ENCODE measurements at places on chromosomes 5 and 9.

DNA sequence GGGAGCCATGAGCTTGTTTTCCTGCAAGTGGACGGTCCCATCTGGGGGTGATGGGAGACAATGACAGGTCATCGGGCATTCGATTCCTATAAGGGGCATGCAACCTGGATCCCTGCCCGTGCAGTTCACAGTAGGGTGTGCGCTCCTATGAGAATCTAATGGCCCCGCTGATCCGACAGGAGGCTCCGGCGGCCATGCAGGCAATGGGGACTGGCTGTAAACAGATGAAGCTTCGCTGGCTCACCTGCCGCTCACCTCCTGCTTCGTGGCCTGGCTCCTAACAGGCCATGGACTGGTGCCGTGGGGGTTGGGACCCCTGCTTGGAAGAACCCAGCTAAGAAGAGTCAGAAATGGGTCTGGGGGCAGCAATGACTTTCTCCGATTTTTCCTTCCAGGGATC is 21.0 kb downstream of the PAEP start:
- no peak for DNase-seq

DNA sequence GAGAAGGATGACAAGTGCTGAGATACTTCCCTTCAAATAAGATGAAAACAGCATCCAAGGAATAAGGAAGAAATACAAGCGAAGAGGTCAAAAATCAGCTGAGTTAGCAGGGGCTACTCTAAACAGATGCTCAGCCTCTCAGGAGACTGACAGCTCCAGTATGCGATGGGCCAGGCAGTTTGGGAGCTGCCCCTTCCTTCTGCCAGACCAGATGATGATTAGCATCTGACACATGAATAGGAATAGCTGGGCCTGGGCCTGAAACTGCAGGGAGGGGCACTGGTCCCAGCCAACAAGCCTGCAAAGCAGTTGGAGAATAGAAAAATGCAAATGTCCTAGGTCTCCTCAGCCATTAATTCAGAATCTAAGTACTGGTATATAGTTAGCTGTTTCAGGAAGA is 13.1 kb upstream of the MAP3K1 start:
- no peak for DNase-seq

DNA sequence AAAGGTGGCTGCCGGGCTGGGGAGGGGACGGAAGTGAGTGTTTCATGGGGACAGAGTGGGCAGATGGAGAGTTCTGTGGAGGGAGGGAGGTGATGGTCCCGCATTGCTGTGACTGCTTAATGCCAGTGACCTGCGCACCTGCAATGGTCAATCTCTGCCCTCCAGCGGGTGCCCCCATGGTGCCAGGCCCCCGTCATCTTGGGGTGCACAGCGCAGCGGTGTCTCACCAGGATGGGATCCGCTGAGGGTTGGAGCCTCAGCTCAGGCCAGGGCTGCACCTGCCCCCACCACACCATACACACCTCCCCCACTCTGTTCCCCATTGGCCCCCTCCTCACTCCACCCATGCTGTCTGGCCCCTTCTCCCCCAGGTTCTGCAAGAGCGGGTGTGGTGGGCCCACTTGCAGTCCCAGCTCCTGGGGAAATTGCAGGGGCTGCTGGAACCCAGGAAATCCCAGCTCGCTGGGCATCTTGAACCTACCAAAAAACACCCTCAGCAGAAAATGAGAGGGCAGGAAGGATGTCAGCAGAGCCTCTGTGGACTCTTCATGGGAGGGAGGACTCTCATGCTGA is 12.1 kb upstream of the CAMSAP1 start:
- no peak for DNase-seq

DNA sequence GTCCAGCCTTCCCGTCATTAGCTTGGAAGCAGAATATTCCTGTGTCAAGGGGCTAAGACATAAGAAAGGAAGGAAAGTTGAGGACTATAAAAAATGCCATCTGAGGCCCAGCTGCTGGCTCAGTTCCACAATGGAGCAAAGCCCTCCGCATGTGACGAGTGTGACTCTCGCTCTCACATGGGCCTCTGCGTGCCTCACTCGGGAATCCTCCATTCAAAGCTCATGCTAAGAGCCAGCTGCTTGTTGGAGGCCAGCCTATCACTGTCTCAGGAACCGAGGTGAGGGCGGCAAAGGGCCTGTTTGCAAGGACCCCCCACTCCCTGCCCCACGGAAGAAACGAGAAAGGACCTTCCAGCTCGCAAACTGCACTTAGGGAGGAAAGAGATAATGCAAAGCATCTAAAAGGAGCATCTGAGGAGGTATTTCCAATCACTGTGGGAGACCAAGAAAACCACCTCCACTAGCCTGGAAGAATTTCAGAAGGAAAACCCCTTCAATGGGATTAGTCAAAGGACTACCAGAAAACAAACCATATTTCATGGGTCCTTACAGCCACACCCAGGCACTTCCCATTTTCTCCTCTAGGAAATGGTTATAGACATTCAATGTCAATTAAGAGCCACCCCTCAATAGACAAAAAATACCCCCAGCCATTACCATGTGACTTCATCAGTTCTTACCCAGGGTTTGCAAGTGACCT is 95.3 kb downstream of the PRRT1B start:
- no peak for DNase-seq

DNA sequence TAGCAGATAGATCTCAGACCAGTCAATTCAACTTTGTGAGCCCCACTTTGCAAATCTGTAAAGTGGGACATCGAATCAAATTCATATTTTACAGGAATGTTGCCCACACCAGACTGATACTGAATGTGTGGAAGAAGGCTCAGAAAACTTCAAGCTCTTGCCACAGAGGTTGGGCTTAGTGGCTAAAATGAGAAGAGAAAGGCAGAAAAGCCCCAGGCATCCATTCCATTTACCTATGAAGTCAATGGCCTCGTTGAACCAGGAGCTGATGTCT is 1.7 kb downstream of the DUSP1 start:
- no peak for DNase-seq

- DNase-seq, result no peak
Measured at GRCh38 chr5:10528056-10528816, 35.6 kb upstream of the ANKRD33B start.

DNA sequence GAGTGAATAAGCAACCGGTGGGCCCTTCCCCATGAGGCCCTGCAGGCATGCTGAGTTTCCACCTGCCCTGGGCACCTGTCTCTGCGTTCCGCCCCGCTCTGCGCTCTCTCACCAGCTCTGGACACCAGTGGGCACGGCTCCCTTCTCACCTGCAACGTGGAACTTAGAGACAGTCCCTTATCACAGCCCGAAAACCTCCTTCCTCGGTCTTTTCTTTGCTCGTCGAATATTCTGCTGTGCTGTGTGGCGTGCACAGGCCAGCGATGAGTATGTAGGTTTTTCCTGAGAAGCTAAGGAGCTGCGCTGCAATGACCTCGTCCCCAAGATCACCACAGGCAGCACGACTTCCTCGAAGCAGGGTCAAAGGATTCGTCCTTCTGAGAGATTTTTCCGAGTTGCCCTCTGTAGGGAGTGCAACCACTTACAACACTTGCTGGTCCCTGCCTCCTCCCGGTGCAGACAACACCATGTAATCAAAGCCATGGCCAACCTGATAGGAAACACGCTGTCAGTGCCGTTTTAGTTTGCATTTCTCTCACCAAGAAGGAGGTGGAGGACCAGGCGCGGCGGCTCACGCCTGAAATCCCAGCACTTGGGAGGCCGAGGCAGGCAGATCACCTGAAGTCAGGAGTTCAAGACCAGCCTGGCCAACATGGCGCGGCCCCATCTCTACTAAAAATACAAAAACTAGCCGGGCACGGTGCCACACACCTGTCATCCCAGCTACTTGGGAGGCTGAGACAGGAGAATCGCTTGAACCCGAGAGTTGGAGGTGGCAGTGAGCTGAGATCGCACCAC is 27.2 kb upstream of the NOTCH1 start:
- DNase-seq, result no peak

- DNase-seq, result no peak
Measured at GRCh38 chr9:15935661-15936305, 382.9 kb downstream of the CCDC171 start.

DNA sequence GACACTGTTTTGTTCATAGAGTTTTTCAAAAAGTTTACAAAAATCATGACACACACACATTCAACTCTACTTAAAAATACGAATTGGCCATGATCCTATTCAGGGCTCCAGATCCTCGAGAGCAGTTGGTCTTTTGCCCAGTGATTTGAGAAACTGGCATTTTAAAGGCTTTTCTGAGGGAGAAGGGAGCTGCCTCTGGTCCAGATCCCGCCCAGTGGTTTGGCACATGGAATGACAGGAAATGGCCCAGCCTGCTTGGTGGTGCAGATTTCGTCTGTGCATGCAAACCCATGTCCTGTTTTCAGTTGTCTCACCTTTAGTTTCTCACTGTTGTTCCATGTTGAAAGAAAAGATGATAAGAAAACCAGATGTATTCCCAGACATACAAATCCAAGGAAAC is 3.6 kb downstream of the CAMK4 start:
- peak; percentile 78 for DNase-seq

DNA sequence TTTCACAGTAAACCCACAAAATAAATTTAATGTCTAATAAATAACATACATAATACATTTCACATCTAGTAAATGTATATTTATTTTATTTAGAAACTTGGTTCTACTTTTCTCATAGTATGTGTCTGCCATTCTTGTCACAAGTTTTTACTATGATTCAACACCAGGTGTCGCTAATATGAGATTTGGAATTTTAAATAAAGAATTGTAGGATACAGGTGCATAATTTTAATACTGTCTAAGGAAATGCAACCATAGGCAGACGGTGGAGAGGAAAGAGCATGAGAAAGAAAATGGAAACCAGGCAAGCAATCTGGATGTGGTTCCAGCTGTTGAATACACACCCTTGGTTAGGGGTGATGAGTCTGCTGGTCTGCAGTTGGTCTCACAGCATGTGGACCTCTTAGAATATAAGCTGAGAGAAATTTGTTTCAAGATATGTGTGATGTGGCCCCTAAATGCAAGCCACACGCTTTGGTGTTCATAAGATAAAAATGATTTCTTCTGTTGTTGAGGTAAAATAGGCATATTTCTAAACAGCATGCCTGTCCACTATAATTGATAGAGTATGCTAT is 114.7 kb upstream of the TXNDC8 start:
- peak; percentile 51 for DNase-seq

DNA sequence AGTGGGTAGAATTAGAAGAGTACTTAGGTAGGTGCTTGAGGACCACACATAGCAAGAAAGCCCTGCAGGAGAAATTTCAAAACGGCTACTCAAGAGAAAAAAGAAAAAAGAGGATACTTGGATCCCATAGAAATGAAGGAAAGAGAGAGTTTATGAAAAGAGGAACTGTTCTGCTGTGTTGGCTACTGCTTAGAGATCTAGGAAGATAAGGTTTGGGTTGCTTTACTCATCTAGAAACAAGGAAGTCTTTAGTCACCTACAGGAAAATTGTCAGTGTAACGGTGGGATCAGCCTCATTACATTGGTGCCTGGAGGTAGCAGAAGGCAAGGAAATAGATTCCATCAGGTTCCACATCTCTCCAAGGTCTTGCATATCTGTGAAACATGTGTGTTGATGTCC is 14.8 kb upstream of the C5orf46 start:
- DNase-seq, result no peak

DNA sequence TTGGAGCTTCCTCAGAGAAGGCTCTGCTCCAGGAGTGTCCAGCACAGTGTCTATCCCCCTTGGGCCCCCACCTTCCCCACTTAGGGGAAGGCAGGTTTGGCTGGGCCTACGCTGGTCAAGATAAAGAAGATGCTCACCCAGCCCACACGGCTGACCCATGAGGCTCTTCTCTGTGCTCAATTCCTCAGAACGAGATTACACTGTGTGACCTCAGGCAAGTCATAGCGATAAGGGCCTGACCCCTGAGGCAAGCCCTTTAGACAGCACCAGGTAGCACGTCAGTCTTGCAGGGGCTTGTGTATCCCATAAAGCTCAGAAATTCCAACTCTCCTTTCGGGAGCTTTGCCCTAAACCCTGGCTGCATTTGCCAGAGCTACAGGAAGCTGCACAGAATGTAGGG is 32.6 kb downstream of the CORO2A start:
- no peak for DNase-seq

GRCh38 chr9:101705135-101705661 is 33.2 kb downstream of the GRIN3A start:
- DNase-seq, result no peak

GRCh38 chr5:64513492-64513891 is 7.7 kb downstream of the RGS7BP start:
- DNase-seq, result no peak

- no peak for DNase-seq
Measured at GRCh38 chr5:169494383-169494935, 89.1 kb upstream of the SPDL1 start.

GRCh38 chr9:22237497-22238363 is 208.9 kb upstream of the DMRTA1 start:
- peak; percentile 83 for DNase-seq

Measured in fibroblast of pulmonary artery (primary cell).